ENCODE measurements at places on chromosomes 11 and 22.

- DNase-seq = no peak
These were observed 36.0 kb downstream of the COPB1 start for GRCh38 chr11:14463623-14464022.

DNA sequence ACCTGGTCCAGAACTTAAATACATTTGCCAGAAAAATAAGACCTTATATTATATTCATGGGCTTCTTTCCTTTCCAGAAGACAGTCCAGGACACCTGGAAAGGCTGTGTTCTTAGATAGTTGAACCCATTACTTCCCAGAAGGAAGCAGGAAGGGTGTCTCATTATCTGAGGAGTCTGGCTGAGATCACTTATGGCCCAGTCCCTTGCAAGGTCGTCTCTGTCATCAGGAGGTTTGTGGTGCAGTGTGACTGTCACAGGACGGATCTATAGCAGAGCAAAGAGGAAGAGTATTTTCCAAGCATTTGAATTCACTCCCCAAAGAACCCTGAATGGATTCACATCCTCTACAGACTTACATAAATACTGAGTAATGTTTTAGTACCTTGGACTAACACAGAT, 270.7 kb upstream of the MTNR1B start:
- DNase-seq = no peak

GRCh38 chr22:37739611-37740049, 42.8 kb downstream of the TRIOBP start:
- no peak for DNase-seq

DNA sequence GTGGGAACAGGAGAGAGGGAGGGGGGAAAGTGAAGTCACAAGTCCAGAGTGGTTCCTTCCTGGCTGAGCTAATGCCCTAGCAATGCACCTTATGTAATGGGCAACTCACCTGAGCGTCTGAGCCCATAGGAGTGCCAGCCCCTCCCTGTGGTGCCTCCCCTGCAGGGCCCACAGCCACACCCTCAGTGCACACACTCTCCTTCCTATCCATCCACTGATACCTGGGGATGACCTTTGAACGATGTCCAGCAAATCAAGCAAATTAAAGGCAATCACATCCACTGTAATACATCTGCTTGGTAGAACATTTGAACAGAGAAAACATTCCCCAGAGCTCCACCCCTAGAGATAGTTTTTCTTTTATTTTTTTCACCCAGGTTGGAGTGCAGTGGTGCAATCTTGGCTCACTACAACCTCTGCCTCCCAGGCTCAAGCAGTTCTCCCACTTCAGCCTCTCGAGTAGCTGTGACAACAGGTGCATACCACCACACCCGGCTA, 19.6 kb upstream of the MICAL2 start:
- peak; percentile 69 for DNase-seq

DNA sequence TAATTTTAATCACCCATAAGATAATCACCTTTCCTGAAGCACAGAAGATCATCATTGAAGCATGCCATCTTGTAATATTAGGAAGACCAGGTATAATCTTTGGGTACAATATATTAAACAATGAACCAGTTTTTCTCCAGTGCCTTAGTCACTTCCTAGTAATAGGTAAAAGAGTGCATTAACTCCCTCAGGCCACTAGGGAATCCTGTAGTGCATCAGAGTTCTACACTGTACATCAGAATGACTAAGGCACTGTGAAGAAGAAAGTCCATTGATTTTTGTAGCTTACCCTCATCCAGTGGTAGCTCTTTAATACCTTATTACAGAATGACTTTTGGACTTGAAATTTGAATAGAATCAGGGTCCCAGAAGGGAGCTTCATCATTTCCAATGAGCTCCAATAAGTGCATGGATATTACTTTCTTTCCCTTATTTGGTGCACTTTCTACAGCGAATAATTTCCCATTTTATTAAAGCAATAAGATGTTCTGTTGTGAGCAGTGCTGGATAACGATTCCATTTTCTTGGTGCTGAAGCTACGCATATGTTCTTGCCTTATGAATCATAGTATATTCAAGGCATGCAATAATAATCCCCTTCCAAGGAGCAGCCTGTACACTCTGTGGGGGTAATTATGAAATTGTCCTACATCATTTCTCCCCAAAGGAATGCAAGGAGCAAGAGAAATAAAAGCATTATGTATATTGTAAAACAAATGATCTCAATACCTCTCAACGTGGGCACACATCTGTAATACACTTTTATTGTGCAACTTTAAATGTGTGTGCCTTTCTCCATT, 4.7 kb downstream of the C11orf87 start:
- no peak for DNase-seq

GRCh38 chr11:6258571-6259081, 1.0 kb upstream of the CCKBR start:
- DNase-seq = no peak

DNA sequence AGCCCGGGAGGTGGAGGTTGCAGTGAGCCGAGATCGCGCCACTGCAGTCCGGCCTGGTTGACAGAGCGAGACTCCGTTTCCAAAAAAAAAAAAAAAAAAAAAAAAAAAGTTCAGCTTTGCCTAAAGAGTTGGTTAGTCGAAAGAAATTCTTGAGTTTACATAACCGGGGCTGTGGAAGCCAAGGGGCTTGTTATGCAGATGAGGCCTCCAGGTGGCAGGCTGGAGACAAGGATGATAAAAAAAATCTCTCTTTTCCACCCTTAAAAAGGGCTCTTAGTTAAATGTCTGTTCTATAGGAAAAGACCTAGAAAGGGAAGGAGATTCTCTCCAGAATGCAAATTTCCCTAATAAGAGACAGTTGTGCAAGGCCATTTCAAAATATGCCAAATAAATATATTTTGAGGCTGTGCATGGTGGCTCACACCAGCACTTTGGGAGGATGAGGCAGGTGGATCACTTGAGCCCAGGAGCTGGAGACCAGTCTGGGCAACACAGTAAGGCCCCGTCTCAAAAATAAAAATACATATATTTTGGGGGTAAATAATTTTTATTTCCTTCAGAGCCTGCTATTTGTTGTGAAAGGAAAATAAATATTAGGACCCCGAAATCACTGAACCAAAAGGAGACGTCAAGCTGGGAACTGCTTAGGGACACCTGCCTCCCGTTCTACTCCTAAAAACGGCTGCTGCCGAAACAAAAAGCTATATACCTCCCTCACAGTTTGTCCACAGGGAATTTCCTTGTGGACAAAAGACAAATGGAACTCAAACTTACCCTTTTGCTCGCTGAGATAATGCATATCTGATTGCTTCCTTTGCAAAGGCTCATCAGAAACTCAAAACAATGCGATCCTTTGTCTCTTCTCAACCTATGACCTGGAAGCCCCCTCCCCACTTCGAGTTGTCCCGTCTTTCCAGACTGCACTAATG, 2.4 kb upstream of the IFITM2 start:
- peak; percentile 70 for DNase-seq

DNA sequence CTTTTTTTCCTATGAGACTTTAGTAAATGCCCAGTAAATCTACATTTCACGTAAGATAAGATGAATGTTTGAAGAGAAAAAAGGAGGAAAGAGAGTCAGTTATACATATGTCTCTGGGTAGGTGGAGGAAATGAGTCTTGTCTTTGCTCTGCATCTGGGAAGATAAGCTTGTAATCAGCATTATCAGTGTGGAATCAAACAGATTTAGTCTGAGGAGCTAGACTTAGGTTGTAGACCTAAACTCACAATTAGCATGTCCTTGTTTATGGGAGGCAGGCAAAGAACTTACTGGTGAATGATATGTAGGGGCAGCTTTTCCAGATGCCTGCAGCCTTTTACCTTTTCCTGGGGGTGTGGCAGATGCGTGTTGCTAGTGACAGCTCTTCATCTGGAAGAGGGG, 962.3 kb downstream of the TBC1D22A start:
- no peak for DNase-seq

DNA sequence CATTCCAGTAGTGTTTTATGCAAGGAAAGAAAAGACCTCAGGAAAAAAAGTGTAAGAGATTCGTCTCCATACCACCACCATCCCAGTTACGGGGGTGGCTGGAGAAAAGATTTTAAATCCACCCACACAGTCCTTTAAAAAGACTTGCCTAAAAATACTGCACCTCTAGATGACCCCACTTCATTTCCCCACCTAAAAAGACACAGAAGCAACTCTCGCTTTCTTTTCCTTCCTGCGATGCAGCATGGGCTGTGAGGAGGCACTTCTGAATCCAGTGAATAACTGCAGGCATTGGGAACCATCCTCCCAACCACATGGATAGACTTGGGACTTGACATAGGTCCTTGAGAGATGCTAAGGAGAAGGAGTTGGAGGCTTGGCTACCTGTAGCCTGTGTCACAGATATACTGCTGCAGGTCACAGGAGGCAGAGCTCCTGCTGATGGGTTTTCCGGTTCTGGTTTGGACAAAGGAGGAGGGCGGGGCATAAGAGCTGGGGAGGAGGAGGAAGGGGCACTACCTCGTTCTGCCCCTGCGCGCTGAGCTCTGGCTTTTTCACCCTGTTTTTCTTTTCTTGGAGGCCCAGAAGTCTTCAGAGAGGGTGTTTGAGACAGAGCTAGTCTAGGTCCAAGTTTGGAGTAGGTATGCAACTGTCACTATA, 285.9 kb downstream of the NTM start:
- no peak for DNase-seq
